ENCODE measurements at places on chromosomes 5 and 9. TPM values are rescaled to one million over a fixed set of nuclear protein-coding genes. Genes with fewer than 3 reads are reported as not detected.

Gene SARDH
- 208 TPM for total RNA-seq

GRCh38 chr5:173634465-173634983, 18.1 kb upstream of the BOD1 start:
- DNase-seq: no peak

Gene ZNF354C
- 1.3 TPM for total RNA-seq

GRCh38 chr5:149073213-149073612, 10.4 kb upstream of the SH3TC2 start:
- DNase-seq: no peak

Gene IFNA13
- total RNA-seq: not detected

Gene EDIL3
- 0.20 TPM for total RNA-seq

GRCh38 chr9:91802391-91802790, 147.6 kb downstream of the ROR2 start:
- no peak for DNase-seq

- DNase-seq: peak; percentile 97
Measured at GRCh38 chr5:126594748-126595485, at the start of gene ALDH7A1. Gene ALDH7A1, minus strand, starts transcription at chr5:126595219. Its CDS starts 21 bp downstream, at chr5:126595198.

Gene CETN3
- total RNA-seq: 5.6 TPM

Gene SMIM23
- not detected for total RNA-seq

Gene CRAT
- total RNA-seq: 105 TPM

Measured in left lobe of liver (tissue), 2 donors.